AML-193 (cell line): ENCODE measurements at places on chromosomes 5 and 9.
A peak's percentile ranks its signal among the peaks of the same experiment; 100 is the strongest.

DNA sequence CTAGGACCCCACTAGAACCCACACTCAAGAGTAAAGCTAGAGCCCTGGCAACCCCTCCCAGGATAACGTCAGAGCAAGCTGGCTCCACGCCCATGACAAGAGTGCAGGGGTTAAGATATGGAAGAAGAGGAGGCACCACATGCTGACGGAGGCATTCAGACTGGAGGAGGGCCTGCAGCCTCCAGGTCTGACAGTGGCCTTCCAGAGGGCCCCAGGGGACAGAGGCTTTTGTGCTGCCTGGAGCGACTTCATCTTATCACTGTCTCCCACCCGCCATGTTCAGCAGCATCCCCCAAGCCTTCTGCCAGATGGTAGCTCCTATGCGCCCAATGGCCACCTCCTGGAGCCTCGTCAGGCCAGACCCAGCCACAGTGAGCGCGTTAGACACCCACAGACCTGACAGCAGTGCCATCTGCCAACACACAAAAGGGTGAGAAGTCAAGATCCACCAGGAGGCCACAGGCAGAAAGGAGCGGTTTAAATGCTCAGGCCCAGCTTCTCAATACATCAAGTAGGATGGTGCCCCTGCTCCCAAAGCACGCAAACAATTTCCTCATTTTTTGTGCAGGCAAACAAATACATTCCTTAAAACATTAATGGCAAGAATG, 65.8 kb downstream of the C5orf15 start:
- no peak for DNase-seq

GRCh38 chr9:120886490-120886967, 9.5 kb upstream of the PHF19 start:
- no peak for DNase-seq

- DNase-seq: no peak
Observed at GRCh38 chr5:16497546-16497945, 31.9 kb upstream of the ZNF622 start.

- no peak for DNase-seq
Observed at GRCh38 chr9:82539146-82539545, 523.8 kb downstream of the RASEF start.

DNA sequence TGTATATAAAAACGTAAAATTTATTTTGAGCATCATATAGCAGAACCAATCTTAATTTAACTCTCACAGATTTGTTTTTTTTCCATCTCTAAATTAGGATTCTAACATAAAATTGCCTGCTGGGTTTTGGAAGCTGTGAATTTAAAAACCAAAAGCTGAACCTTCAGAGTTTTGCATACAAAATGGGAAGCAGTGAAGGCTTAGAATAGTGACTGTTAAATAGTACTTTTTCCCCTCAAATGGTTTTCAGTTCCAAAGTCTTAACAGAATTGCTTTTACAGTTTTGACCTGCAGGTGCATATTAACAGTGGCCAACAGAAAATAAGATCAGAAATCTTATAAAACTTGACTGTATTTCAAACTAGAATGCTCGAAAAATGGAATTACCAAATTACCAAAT, 55.1 kb upstream of the LVRN start:
- DNase-seq: no peak

- DNase-seq: peak; percentile 53
Observed at GRCh38 chr5:108079753-108080152, 302.1 kb downstream of the FBXL17 start.

DNA sequence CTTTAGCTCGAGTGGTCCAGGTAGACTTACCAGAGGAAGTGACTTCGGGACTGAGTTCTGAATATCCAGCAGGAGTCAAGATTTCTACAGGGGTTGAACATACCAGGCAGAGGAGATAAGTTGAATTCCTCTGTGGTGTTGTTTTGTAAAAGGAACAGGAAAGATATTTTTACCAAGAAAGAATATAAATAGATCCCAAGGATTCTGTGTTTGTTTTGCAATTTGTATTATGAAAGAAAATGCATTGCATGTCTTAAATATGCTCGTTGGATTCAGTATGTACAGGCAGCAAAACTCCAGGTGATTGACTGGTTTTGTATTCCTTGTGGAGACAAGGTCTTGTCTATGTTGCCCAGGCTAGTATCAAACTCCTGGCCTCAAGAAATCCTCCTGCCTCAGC, 197.8 kb downstream of the FRMD3 start:
- DNase-seq: no peak

DNA sequence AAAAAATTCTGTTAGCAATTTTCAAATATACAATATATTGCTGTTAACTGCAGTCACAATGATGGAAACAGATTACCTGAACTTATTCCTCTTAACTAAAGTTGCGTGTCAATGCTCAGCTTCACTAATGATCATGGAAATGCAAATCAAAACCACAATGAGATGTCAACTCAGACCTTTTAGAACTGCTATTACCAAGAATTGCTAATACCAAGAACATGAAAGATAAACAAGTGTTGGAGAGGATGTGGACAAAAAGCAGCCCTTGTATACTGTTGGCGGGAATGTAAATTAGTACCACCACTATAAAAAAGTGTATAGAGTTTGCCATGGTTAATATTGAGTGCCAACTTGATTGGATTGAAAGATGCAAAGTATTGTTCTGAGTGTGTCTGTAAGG, 1409.7 kb upstream of the CDH18 start:
- no peak for DNase-seq

GRCh38 chr5:116313366-116313765, 228.5 kb downstream of the COMMD10 start:
- no peak for DNase-seq

DNA sequence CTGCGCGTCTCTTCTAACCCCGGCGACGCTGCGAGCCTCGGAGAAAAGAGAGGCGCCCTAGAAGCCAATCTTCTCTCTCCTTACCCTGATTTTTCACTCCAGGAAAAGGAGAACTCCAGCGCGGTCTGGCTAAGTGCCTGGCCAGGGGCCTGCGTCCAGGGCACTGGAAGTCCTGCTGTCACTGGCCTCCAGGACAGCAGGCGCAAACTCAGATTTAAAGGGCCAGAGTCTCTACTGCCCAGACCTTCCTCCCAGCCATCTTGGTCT, 553 bp upstream of the FOXB2 start:
- DNase-seq: no peak

DNA sequence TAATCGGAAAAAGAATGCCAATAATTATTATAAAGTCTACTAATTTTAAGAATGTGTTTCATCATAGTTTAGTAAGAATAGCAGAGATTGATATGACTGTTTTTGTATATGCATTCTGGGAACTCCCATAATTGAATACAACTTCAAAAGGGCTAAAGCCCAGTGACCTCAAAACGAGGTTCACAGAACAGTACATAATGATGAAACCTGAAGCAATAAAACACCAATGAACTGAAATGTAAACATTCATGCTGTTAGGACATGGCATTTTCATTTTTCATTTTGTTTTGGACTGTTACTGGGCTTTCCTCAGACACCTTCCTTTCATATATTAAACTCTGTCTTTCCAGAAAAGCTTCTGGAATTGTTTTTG, 684 bp upstream of the JMY start:
- no peak for DNase-seq

DNA sequence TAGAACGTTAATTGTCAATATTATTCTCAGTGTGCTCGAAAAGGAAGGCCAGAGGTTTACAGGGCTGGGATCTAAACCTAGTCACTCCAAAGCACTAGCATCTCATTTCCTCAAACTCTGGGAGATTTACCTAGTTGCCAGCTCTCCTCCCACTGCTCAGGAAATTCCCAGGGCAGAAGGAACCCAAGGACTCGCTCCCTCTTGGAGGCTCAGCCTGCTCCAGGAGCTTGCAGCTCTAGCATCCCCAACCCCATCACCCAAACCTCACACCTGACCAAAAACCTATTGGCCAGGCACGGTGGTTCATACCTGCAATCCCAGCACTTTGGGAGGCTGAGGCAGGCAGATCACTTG, 26.0 kb downstream of the SERINC5 start:
- DNase-seq: no peak

DNA sequence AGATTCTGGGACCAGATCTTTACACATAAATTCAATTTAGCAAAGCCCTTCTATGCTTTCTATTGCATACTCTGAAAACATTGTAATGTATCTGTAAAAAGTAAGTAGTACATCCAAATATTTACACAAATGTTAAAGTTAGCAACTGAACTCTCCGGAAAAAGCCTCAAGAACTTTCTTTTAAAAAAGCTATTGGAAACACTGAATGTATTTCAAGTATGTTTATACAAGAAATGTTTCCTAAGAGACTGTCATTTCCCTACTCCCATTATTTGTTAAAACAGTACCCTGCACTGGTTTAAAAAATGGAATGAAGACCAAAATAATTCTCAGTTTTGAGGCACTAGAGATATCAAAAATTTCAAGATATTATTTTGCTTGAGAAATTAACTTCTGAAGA, 44.8 kb upstream of the TRIM36 start:
- DNase-seq: no peak

DNA sequence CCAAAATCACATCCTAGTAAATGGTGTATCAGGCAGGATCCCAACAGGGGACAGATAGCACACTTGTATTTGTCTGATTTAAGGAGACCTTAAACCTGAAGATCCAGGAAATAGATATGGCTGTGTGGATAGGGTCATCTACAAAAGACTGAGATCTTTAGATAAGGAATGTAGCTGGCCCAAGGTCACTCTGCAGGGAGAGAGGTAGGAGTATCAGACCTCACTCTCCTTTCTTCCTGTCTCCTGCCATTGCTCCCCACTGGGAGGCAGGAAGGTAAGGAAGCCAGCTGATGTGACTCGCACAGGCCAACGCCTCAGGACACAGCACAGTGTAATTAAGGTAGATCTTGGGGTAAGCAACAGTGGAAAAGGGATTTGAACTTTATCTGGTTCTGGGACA, 85.8 kb downstream of the PLPPR1 start:
- DNase-seq: no peak

GRCh38 chr5:151026679-151027078, 6.3 kb downstream of the GPX3 start:
- no peak for DNase-seq

GRCh38 chr9:9820436-9820835, 792.4 kb downstream of the PTPRD start:
- DNase-seq: no peak

DNA sequence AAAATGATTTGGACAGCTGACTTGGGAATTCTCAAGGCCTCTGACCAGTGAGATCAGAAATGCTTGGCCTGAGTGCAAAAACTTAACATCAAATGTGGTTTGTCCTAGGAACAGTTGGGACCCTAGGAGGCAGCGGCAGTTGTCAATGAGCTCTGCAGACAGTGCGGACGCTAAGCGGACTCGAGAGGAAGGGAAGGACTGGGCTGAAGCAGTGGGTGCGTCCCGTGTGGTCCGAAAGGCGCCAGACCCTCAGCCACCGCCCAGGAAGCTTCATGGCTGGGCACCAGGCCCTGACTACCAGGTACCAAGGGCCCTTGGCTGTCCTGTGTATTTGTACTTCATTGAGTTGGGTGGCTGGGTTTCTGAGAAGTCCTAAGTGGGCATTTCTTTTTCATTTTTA, 43.7 kb upstream of the POMT1 start:
- no peak for DNase-seq

DNA sequence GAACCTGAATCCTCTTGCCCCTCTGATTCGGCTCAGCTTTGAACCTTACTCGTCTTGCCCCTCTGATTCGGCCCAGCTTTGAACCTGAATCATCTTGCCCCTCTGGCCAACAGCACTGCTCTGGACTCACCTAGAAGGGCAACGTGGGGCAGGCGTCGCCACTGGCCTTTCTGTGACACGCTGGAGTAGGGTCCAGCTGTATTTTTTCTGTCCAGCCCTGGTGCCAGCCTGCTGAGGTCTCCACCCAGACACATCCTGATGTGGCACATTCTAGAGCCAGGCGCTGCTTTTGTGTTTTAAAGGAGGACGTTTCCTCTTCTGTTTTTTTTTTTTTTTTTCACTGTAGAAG, 15.2 kb upstream of the CPEB4 start:
- DNase-seq: no peak

DNA sequence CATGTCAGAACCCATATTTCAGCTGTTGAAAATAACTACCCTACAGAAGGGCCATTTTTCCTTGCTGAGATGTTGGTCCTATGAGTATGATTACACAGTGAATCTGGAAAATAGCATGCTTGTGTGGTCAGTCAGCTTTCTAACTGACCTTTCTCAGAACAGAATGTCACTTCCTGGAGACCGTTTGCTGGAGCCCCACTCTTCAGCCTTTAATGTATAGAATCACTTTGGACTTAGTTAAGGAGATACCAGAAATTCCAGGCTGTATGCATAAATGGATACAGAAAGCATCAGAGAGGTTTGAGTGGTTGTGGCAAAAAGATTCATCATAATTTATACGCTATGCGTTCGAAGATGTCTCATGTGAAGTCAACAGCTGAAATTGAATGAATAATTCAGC, 488.1 kb downstream of the EBF1 start:
- DNase-seq: no peak

DNA sequence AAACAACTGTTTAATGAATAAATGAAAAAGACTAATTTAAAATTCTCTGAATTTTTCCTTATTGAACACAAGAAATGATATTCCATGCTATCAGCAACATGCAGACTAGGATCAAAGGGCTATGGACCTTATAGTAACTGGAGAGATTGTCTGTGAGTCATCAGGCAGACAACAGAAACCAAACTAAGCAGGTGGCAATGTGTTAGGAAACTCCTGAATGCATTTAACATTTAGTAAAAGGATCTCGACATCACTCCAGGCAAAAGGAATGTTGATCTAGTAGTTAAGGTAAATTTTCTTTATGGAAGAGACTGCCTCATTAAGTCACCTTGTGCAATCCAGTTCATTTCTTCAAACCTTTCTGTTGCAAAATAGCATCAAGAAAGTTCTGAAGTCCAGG, 58.4 kb downstream of the ARL15 start:
- no peak for DNase-seq

DNA sequence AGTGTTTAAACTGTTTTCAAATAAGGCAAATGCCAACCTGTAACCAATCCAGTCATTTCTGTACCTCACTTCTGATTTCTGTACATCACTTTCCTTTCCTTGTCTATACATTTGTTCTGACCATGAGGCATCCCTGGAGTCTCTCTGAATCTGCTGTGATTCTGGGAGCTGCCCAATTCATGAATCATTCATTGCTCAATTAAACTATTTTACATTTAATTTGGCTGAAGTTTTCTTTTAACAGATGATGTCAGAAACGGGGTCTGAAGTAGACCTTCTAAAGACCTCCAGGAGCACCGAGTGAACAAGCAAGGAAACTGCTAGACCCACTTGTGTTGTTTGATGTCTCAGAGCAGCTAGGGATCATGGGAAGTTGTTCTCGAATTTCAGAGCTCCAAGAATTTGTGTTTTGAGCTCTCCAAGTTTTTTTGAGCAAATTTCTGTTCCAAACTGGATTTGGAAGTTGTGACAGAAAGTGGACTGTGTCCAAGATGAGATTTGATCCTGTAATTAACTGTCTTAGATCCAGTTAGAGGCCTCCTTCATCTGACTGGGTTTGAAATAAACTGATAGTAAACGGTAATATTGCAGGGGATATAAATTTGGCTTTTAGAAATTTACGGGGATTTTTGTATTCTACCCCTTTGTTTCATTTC, 490.8 kb upstream of the ST8SIA4 start:
- DNase-seq: no peak

- DNase-seq: peak; percentile 43
Observed at GRCh38 chr9:89312222-89312571, 1.2 kb downstream of the CKS2 start.
